ENCODE measurements at places on chromosomes 5 and 9.
A peak's percentile ranks its signal among the peaks of the same experiment; 100 is the strongest.

GRCh38 chr5:2529371-2530092 lies 221.9 kb downstream of the IRX2 start:
- no peak for DNase-seq

- DNase-seq: peak; percentile 37
These were observed 2.8 kb downstream of the CDH10 start for GRCh38 chr5:24642022-24642421.

DNA sequence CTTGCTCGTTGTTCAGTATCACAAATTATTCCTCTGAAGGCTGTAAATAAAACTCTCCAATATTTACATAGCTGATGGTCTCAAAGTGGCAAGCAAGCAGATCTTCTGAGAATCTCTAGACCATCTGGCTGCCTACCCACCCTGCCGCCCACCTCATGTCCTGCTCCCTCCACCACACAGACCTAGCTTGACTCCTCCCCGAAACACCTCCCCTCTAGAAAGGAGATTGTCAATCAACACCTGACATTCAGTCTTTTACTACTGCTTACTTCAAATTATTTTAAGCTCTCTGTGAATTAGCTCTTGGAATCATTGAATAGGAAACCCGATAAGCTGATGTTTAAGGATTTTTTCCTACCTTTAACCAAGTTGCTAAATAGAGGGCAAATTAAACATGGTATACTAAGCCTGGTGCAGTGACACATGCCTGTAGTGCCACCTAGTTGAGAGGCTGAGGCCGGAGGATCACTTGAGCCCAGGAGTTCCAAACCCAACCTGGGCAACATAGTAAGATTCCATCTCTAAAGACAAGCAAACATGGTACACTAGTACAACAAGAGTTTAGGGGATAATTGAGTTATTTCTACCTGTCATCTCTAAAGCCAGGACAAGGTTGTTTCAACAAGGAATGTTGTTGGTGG lies 10.9 kb upstream of the SOWAHA start:
- DNase-seq: no peak

GRCh38 chr5:37557734-37558293 lies 178.7 kb downstream of the WDR70 start:
- no peak for DNase-seq

DNA sequence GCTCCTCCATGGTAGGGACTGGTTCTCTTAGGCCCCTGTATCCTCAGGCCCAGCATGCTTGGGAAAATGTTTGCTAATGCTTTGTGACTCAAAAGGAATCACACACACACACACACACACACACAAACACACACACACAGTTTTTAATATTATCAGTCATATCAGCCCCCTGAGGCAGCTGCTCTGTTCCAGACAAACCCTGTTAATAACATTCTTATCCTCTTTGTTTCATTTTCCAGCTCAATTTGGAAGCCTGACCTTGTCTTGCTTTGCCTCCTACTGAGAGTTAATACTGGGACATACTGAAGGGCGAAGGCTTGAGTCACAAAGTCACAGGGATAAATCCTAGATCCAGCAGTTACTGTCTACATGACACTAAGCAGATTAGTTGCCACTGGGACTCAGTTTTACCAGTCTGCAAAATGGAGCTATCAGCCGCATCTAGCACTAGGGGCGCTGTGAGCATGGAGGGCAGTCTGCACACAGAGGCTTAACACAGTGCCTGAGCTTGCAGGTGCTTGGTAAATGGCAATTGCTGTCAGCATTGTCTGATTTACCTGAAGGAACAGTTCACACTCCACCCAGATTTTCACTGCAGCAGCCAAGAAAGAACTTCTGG lies 37.1 kb upstream of the KCNMB1 start:
- no peak for DNase-seq
